Hepatic stellate cell (primary cell): ENCODE measurements at places on chromosomes 2 and 18.

DNA sequence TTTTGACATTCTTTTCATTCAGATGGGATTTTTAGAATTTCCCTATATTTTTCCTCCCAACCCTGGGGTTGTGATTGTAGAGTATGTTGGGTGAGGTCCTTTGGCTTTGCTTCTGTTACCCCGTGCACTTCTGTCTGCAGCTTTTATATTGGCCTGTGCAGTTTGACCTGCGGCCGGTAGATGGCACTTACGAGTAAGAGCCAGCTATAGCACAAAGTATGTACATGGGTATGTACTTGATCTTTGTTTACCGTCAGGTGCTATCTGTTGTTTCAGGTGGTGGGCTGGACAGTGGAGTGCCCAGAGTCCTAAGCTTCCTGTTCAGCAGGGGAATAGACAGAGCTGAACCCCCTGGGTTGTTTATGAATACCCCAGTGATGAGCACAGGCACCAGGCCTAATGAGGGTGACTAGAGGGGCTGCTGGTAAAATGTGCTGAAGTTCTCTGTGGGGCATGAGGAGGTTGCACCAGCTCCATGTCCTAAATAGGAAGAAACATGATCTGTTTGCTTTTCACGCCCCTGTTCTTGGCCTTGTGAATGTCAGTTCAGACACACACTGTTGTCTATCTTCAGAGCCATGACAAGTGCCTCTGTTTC, 58.9 kb upstream of the THUMPD2 start:
- DNase-seq = peak; percentile 18

- DNase-seq = no peak
Observed at GRCh38 chr18:32468147-32468845, 2.4 kb downstream of the GAREM1 start.

DNA sequence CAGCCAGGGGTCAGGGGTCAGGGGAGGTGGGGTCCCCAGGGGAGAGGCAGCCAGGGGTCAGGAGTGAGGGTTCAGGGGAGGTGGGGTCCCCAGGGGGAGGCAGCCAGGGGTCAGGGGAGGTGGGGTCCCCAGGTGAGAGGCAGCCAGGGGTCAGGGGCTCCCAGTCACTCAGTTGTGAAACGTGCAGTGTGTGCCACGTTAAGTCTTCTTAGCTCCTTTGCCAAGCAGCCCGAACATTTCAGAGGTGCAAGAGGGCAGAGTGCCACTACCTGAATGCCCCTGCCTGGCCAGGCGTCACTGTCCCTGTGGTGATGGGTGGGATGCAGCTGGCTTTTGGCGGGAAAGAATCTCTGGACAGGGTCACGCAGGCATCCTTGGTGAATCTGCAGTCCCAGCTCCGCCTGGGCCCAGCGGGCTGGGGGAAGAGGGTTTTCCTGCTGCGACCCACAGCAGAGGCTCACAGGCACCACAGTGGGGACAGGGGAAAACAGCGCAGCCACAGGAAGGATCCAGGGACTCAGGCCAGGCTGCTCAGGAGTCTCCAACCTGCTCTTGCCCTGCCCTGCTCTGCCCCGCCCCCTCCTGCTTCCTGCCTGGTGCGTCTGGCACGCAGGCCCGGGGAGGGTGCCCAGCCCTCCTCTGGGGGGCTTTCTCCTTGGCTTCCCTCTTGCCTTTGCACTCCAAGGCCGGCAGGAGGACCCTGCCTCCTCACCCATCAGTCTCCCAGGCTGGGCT, 188.3 kb downstream of the TWIST2 start:
- no peak for DNase-seq

DNA sequence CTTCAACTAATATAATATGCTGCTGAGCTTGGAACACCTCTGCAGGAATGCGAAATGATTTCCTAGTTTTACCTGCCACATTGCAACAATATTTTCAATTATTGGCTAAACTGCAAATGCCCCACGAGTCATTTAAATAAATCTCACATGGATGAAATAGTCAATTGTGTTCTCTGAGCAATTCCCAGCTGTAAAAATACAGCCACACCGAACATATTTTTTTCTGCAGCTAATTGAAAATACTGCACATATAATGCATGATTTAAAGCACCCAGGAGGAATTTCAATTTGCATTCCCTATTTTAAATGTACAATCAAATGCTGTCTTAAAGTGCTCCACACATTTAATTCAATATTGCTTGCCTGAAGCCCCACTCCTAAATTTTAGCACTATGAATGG, 18.6 kb downstream of the SERPINE2 start:
- DNase-seq = no peak

DNA sequence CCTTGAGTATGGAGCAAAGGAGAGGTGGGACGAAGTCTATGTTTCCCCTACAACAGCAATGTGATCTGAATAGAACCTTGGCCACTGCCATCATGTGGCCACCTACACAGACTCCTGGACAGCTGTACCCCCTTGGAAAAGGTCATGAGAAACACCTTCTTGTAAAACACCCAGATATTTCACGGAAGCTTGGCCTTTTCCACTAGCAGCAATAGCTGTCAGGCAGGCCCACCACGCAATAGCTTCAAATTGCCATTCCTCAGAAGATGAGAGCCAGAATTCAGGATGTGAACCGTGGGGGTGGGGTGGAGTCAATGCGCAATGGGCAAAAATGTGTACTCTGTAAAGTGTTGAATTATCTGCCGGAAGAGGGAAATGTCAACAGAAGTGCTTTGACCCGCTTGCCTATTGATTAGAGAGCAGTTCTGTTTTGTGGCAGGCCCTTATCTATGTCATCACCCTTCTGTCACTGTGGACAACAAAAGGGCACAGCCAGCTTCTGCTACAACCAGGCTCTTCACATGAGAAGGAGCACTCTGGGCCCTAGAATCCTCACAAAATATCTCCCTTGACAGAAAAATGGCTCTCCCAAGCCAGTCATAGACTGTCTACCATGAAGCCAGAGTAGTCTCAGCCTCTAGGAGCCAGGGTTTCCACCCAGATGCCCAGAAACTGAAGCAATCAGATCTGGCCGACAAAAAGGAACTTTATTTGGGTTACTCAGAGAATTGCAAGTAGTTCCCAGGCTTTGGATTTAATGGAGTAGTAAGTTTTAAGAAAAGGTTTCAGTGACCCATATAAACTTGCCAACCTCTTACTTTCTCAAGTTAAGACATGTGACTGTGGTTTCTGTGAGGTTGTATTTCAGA, 9.5 kb downstream of the INPP1 start:
- DNase-seq = no peak

DNA sequence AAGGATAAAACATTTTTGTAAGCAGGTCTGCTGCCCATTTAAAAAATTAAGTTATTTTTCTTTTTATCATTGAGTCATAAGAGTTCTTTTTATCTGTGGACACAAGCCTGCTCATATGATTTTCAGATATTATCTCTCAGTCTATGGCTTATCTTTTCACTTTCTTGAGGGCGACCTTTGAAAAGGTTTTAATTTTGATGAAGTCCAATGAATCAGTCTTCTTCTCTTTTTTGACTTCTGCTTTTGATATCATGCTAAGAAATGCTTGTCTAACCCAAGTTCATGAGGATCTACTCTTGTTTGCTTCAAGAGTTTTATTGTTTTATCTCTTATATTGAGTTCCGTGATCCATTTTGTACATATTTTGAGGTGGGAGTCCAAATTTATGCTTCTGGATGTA, 36.5 kb downstream of the PSMD14 start:
- DNase-seq = no peak

DNA sequence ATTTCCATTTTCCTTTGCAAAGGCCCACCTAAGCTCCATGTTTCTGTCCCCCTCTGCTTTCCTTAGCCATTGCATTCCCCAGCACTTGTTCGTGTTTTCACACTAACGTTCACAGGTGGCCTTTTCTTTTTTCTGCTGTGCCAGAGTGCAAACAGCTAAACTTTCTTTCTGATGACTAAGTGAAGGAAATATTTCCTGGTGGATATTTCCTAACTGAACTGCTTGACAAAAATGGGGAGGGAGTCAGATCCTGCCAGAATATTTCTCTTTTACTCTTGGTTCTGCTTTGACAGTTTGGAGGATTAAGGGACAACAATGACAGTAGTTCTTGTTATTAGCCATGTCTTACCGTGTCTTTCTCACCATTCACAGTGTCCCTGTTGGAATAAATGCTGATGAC, 344.0 kb downstream of the ARHGAP15 start:
- peak; percentile 22 for DNase-seq

DNA sequence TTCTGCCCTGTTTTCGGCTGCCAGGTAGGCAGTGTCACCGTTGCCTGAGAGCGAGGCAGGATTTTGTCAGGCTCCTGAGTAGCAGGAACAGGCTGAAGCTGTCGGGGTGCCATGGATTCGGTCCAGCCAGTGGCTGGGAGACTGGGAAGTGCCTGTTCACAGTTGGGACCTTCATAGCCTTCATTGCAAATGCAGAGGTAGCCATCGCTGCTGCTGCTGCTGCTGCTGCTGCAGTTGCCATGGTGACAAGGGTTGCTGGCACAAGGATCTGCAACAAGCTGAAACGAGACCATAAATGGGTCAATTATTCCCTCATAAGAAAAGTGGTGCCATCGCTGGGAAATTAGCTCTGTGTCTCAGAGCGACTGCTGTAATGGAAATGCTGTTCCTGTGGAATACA, 122.7 kb downstream of the DNER start:
- DNase-seq = no peak

GRCh38 chr18:10942998-10943397, 206.4 kb downstream of the PIEZO2 start:
- DNase-seq = no peak
